Colonic mucosa (tissue), 4 donors: ENCODE measurements at places on chromosomes 6 and 20. TPM values are rescaled to one million over a fixed set of nuclear protein-coding genes. Genes with fewer than 3 reads are reported as not detected.

DNA sequence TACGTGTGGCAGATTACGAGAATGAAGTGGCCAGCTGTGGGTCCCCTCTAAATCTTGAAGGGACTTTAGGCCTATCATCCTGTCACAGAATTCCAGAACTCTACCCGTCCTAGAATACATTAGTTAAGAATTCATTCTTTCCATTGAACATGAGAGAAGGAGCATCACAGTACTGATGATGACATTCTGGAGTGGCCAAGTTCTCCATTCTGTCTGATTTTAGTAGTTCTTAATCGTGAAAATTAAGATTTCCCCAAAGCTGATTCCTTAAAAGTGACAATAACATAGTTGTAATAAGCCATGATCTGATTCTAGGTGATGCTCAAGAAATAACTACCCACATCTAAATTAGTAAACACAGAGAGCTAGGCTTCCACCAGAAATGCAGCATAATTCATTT is 35.0 kb upstream of the RIN2 start:
- no peaks in the 10 kb centered on the region for H3K4me1 ChIP-seq
- DNase-seq = no peak
- no peaks in the 10 kb centered on the region for H3K27me3 ChIP-seq
- no peak overlapping the region for H3K27ac ChIP-seq
- no peak overlapping the region for H3K4me3 ChIP-seq

GRCh38 chr6:135782546-135782945 is 69.0 kb upstream of the PDE7B start:
- H3K27me3 ChIP-seq = no peaks in the 10 kb centered on the region
- no peak overlapping the region for H3K27ac ChIP-seq
- H3K4me1 ChIP-seq = no peaks in the 10 kb centered on the region
- DNase-seq = no peak
- H3K4me3 ChIP-seq = no peak overlapping the region
- no peaks in the 10 kb centered on the region for H3K36me3 ChIP-seq

The FILIP1 gene
- total RNA-seq = 6.5 TPM

DNA sequence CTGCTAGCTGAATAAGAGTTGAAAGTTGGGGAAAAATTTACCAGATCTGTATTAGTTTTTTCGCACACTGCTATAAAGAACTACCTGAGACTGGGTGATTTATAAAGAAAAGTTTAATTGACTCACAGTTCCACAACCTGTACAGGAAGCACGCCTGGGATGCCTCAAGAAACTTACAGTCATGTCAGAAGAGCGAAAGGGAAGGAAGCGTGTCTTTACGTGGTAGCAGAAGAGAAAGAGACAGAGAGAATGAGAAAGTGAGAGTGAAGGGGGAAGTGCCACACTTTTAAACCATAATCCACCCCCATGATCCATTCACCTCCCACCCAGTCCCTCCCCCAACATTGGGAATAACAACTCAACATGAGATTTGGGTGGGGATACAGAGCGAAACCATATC is 79.6 kb downstream of the KHDC1L start:
- no peaks in the 10 kb centered on the region for H3K4me1 ChIP-seq
- H3K36me3 ChIP-seq = no peaks in the 10 kb centered on the region
- no peak for DNase-seq
- H3K27me3 ChIP-seq = no peaks in the 10 kb centered on the region
- no peak overlapping the region for H3K4me3 ChIP-seq

- H3K36me3 ChIP-seq = no peaks in the 10 kb centered on the region
- no peak overlapping the region for H3K27ac ChIP-seq
- no peaks in the 10 kb centered on the region for H3K27me3 ChIP-seq
- no peaks in the 10 kb centered on the region for H3K4me1 ChIP-seq
- H3K4me3 ChIP-seq = no peak overlapping the region
These were observed 198.8 kb upstream of the OPRM1 start for GRCh38 chr6:153840039-153840850.

GRCh38 chr20:51978070-51978501 is 175.8 kb upstream of the SALL4 start:
- no peaks in the 10 kb centered on the region for H3K36me3 ChIP-seq
- no peak overlapping the region for H3K27ac ChIP-seq
- DNase-seq = no peak
- no peaks in the 10 kb centered on the region for H3K27me3 ChIP-seq

The EDN1 gene
- 16.2 TPM for total RNA-seq

- H3K36me3 ChIP-seq = no peaks in the 10 kb centered on the region
- H3K4me1 ChIP-seq = peaks cover 8% of the 10 kb centered on the region
- DNase-seq = no peak
- peak overlapping the region; percentile 23 for H3K27ac ChIP-seq
- no peaks in the 10 kb centered on the region for H3K27me3 ChIP-seq
These were observed 77.0 kb downstream of the MRPL14 start for GRCh38 chr6:44049989-44050871.

GRCh38 chr6:26360451-26361416 is 4.3 kb upstream of the BTN3A2 start:
- no peaks in the 10 kb centered on the region for H3K27me3 ChIP-seq
- no peak overlapping the region for H3K27ac ChIP-seq
- H3K36me3 ChIP-seq = no peaks in the 10 kb centered on the region
- no peak overlapping the region for H3K4me3 ChIP-seq

The PMEPA1 gene
- 26.1 TPM for total RNA-seq

DNA sequence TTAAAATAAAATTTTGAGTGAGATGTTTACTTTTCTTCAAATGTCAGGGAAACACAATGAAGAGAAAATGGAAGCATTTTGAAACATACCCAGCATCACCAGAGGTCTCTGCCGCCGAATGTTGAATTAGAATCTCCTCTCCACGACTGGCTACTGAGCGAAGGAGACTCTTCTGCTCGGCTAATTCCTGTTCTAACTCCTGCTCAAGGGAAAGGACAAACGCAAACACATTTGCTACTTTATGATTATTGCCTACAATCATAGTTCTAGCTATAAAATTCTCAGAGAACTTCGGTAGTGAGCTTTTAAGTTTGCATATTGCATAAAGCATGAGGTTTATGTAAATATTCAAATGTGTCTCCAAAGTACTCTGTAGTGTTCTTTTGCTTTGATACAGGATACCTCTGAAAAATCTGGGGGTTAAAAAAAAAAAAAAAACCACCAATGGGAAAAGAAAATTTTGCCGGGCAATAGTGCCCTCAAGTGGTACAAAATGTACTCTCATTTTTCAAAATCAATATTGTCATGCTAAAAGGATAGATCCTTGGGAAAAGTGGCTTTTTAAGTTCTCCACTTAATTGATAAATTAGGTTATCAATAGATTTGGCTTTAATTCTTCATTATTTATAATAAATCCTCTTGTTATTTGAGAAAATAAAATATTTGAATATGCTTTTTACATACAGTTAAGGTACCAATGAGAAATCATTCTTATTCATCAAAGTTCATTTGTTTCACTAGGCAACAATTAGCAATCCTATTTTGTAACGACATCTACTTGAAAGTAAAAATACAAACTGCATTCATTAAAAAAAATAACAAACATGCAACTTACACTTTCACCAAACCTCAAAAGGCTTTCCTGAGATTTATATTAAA is 369.0 kb downstream of the SYNE1 start:
- no peak overlapping the region for H3K27ac ChIP-seq
- H3K36me3 ChIP-seq = no peaks in the 10 kb centered on the region
- DNase-seq = no peak
- peaks cover 4% of the 10 kb centered on the region for H3K4me1 ChIP-seq
- no peak overlapping the region for H3K4me3 ChIP-seq

- no peak for DNase-seq
- no peak overlapping the region for H3K4me3 ChIP-seq
- no peaks in the 10 kb centered on the region for H3K36me3 ChIP-seq
These were observed 143.0 kb downstream of the TTLL2 start for GRCh38 chr6:167467793-167468431.

DNA sequence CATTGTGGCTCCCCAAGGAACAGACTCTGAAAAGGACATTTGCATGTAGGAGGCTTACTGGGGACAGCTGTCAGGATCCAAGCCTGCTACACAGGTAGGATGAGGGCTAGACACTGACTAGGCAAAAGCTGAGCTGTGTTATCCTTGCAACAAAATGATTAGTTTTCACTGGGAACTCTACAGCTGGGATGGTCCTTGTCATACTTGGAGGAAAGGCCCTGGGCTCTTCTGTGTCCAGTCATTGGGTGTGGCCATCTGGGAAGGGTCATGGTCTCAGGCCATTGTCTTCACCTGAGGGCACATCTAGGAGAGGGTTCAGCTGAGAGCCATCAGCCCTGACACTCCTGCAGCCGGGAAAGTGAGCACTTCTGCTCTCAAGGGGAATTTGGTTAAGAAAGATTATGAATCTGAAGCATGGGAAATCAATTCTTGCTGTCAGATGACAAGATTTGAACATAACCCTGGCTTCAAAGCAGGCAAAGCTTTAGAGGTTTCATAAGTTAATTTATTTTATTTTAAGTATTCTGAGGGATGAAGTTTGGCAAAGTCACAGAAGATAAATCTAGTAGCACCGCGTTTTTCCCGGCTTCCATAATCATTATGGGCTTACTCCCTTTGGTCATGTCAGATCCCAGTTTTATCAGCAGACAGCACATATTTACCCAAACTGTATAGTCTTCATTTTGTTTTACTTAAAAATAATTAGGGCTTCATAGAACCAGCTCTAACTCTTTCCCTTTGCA is 78.4 kb upstream of the SLC22A23 start:
- no peaks in the 10 kb centered on the region for H3K4me1 ChIP-seq
- no peak overlapping the region for H3K27ac ChIP-seq
- no peak for DNase-seq
- no peak overlapping the region for H3K4me3 ChIP-seq
- H3K27me3 ChIP-seq = no peaks in the 10 kb centered on the region
- H3K36me3 ChIP-seq = no peaks in the 10 kb centered on the region

DNA sequence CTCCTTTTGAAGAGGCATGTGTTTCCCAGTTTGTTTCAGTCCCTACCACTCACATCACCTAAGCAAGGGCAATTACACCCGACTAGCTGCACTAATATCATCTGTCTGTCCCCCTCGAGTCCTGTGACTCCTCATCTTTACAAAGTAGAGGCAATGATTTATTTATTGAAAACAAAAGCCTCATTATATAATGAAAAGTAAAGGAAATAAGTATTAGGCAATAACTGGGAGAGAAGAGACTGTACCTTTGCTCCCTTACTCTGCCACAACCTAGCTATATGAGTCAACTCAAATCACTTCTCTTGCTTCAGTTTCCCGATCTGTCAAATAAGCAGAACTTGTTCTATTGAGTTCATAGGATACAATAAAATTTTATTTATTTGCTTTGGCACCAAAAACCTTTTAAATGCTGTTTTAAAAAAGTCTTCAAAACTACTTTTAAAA is 38.9 kb downstream of the CSNK2A1 start:
- H3K4me1 ChIP-seq = no peaks in the 10 kb centered on the region
- no peak overlapping the region for H3K27ac ChIP-seq
- peaks cover 27% of the 10 kb centered on the region for H3K36me3 ChIP-seq
- H3K4me3 ChIP-seq = no peak overlapping the region
- no peaks in the 10 kb centered on the region for H3K27me3 ChIP-seq
- DNase-seq = no peak

The C6orf118 gene
- total RNA-seq = not detected

GRCh38 chr6:155067956-155068615 is 73.0 kb downstream of the TIAM2 start:
- H3K27ac ChIP-seq = no peak overlapping the region
- H3K4me1 ChIP-seq = no peaks in the 10 kb centered on the region
- H3K4me3 ChIP-seq = no peak overlapping the region
- no peaks in the 10 kb centered on the region for H3K27me3 ChIP-seq
- DNase-seq = no peak

The SLX4IP gene
- total RNA-seq = 8.8 TPM

DNA sequence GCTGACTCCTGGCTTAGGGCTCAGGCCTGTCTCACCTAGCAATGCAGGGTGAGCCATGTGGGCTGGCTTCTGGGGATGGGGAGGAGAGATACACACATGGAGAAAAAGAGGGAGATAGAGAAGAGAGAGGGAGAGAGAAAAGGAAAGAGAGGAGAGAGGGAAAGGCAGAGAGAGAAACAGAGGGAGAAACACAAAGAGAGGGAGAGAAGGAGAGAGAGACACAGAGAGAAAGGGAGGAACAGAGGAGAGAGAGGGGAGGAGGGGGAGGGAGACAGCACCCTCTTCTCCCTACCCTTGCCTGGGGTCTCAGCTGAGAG is 24.8 kb downstream of the NTSR1 start:
- H3K4me1 ChIP-seq = no peaks in the 10 kb centered on the region
- no peaks in the 10 kb centered on the region for H3K36me3 ChIP-seq
- no peak overlapping the region for H3K4me3 ChIP-seq

The MTFR2 gene
- total RNA-seq = 2.2 TPM

GRCh38 chr20:25009218-25010145 is 16.9 kb upstream of the APMAP start:
- no peak overlapping the region for H3K4me3 ChIP-seq
- no peaks in the 10 kb centered on the region for H3K4me1 ChIP-seq
- no peak for DNase-seq
- no peaks in the 10 kb centered on the region for H3K27me3 ChIP-seq
- no peaks in the 10 kb centered on the region for H3K36me3 ChIP-seq

DNA sequence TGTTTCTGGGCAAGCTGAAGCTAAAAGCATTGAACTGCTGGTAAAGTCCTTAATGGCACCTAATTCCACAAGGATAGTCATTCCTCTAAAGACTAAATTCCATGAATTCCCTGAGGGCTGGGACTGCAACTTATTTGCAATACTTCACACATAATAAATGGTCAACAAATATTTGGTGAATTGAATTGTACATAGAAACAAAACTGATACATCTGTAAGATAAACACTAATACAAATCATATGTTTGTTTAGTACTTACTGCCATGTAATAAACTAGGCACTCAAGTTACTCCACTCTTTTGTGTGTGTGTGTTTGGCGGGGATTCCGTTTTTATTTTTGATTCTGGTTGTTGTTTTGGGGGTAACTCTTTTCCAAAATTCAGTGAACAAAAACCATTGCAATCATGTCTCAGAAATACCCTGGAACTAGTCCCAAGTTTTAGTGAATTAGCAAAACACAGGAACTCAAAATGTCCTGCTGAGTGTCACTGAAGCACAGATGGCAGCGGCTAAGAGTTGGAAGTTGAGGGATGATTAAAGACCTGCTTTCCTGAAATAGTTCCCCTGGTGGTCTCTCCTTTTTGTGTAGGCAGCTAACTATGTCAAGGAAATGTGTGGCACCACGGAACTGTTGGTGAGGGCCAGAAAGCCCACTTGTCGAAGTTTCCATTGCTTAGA is 74.8 kb upstream of the SNRPB2 start:
- no peaks in the 10 kb centered on the region for H3K4me1 ChIP-seq
- H3K4me3 ChIP-seq = no peak overlapping the region
- H3K36me3 ChIP-seq = no peaks in the 10 kb centered on the region
- H3K27me3 ChIP-seq = no peaks in the 10 kb centered on the region
- DNase-seq = no peak
- H3K27ac ChIP-seq = no peak overlapping the region

- H3K27ac ChIP-seq = no peak overlapping the region
- H3K36me3 ChIP-seq = no peaks in the 10 kb centered on the region
- DNase-seq = no peak
- no peak overlapping the region for H3K4me3 ChIP-seq
- no peaks in the 10 kb centered on the region for H3K27me3 ChIP-seq
These were observed 126.0 kb downstream of the CD83 start for GRCh38 chr6:14243597-14243996.

- peaks cover 28% of the 10 kb centered on the region for H3K27me3 ChIP-seq
- H3K4me1 ChIP-seq = no peaks in the 10 kb centered on the region
- H3K4me3 ChIP-seq = no peak overlapping the region
- DNase-seq = no peak
- no peak overlapping the region for H3K27ac ChIP-seq
These were observed 726 bp upstream of the EMILIN3 start for GRCh38 chr20:41367393-41367695.
